T-cell (primary cell): ENCODE measurements at places on chromosomes 11 and 22. TPM values are rescaled to one million over a fixed set of nuclear protein-coding genes. Genes with fewer than 3 reads are reported as not detected.

DNA sequence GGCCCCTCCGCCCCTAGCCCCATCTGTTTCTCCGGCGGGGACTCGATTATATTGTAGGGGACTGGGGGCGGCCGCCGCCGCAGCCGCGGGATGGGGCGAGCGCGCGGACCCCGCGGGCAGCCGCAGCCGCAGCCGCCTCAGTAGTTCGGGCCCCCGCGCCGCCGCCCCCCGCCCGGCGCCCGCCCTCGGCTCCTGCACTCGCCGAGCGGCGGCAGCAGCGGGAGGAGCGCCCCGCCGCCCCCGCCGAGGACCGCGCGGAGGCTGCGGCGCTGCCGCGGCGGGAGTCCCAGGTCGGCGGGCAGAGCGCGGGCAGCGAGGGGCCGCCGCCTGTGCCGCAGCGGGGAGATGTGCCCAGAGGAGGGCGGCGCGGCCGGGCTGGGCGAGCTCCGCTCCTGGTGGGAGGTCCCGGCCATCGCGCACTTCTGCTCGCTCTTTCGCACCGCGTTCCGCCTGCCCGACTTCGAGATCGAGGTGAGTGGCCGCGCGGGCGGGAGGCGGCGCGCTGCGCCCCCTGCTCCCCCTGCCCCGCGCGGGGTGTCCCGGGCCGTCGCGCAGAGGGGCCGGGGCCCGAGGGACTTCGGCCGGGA lies at the start of gene CECR2:
Gene CECR2, plus strand, starts transcription at position 22 of the 587 bp plus-strand sequence. Its CDS starts 324 bp downstream, at position 346.
- no peak for DNase-seq

DNA sequence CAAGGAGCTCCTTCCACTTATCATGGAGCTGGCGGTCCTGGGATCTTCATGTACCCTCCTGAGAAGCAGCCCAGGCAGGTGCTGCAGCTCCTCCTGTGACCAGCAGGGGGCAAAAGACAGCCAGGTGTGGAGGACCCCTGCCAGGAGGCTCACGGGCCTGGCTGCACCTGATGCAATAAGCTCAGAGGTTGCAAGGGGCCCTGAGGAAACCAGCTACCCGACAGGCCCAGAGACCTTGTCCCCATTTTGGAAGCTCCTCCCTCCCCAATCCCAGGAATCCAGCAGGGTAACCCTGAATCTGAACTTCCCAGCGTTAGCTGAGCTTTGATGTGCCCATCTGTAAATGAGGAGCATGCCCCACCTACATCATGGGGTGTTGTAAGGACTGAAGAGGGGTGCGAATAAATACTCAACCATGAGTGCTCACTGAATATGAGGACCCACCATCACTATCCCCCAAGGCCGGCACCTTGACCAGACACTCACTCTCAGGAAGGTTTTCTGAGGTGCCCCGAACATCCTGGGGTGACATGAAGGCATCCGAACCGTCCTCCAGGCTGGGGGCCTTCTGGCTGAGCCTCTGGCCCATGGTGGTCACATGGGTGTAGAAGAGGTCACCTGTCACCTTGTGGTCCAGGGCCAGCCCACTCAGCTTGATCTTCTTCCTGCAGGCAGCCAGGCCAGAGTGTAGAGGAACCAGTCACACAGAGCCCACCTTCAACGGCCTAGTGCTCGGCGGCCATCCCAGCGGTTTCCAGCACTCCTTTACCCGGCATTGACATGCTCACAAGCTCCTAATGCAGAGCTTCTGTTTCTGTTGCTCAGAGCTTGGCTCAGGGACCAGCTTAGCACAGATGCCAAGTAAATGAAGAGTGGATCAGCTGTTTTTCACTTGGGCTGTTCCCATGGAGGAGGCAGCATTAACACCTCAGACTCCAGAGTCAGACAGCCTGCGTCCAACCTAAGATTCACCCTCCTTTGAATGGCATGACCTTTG lies 21.7 kb downstream of the SLC43A1 start:
- DNase-seq: peak; percentile 51

DNA sequence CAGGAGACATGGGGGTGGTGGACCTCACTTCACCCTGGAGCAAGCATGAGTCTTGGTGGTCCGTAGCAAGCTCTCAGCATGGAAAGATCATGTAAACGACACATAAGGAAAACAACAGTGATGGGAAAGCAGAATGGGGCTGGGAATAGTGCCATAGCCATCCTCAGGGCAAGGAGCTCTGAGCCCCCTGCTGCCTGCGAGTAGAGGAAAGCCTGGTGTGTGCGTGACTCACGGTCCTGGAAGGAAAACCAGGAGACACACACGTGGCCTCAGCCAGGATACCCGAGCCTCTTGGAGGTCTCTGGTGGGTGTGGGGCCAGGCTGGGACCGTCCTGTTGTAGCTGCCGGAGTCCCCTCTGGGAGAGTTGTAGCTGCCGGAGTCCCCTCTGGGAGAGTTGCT lies 12.4 kb downstream of the SHANK3 start:
- DNase-seq: no peak

The CARNS1 gene
- total RNA-seq: 19.1 TPM

The LRP4 gene
- total RNA-seq: 0.26 TPM

The CCDC15 gene
- total RNA-seq: 1.4 TPM

The OPCML gene
- total RNA-seq: not detected

The EXPH5 gene
- 3.3 TPM for total RNA-seq

The SYT9 gene
- total RNA-seq: not detected
